NCI-H2081 (cell line): ENCODE measurements at places on chromosomes 13 and 19.

DNA sequence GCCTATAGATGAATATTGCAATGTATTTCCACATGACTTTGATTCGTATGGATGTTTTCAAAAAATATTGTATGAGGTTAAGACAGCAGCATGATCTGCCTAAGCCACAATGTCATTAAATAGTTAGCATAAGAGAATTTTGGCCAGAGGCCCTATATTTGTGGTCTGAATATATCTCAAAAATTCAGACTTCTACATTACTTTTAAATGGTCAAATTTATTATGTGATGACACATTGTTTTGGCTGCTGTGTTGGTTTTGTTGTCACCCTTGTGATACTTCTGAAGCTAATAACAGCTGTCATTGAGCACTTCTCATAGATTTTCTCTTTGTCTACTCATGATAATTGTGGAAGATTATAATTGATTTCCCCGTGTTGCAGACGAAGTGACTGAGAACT, 288.2 kb downstream of the MYO16 start:
- no peak for DNase-seq

DNA sequence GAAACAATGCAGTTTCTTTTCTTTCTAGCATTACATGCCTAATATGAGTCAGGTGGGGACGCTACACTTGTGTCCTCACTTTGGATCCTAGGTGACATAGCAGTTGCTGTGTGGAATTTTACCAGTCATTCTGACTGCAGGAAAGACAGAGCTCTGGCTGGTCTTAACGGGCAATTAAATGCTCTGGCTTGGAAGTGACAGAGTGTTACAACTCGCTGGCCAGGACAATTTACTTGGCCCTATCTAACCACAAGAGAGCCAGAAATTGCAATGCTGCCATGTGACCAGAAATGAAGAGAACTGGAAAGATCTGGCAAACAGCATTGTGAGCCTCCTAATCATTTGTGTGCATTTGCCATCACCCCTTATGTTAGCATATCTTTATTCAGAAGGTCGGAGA, 351.1 kb downstream of the DCT start:
- DNase-seq, result no peak

DNA sequence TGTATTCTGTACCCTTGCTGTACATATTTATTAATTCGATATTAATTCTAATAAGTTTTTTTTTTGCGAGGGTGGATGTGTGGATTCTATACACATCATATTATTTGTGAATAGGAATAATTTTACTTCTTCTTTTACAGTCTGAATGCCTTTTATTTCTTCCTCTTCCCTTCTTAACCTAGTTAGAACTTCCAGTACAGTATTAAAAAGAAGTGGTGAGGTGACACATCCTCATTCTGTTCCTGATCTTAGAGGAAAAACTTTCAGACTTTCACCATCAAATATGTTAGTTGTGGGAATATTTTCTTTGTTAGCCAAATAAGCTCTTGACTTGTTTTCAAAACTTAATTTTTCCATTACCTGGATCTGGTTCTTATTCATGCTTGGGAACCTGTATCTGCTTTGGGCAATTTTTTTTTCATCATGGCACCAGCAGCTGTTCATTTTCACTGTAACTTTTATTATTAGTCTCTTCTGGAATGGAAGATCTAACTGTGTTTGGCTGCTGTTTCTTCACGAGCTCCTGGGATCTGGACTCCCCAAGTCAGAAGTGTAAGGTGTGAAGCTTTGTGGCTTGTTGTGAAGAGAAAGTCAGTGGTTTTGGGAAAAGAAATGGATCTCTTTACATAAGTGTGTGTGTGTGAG, 33.1 kb downstream of the RGCC start:
- DNase-seq, result no peak

- DNase-seq, result no peak
These were observed 1322.0 kb downstream of the EFNB2 start for GRCh38 chr13:105213512-105213911.

- DNase-seq, result no peak
These were observed 15.1 kb upstream of the DACH1 start for GRCh38 chr13:71882120-71882519.

- no peak for DNase-seq
These were observed 1.1 kb downstream of the ZNF625 start for GRCh38 chr19:12155324-12155860.

DNA sequence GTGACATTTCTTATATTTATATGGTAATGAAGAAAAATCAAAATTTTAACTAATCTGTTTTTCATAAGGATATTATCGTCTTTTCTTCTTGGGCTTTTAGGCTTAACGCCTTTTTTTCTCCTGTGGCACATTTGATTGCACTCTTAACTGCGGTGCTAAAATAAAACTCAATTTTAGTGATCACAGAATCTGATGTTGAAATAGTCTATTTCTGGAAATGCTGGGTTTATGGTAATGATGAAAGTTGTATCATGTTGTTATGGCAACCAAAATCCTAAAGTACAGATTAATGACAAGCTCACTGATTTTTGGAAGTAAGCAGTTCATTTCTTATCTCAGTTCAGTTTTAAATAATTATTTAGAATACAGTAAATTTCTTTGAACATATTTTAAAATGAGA, 85.3 kb downstream of the COG6 start:
- DNase-seq, result no peak

GRCh38 chr13:97228850-97229521, 6.9 kb downstream of the MBNL2 start:
- no peak for DNase-seq

DNA sequence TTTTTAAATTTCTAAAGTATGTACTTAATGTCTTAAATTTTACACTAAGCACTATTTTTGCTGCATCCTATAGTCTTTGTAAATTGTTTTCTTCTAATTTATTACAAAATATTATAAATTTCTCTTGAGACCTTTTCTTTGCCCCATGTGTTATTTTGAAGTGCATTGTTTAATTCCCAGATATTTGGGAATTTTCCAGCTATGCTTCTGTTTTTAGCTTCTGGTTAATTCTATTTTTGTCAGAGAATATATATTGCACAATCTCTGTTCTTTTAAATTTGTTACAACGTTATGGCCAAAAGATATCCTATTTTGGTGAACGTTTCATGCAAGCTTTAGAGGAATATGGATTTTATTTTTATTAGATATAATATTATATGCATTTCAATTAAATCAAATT, 917.4 kb upstream of the MIR17HG start:
- no peak for DNase-seq

DNA sequence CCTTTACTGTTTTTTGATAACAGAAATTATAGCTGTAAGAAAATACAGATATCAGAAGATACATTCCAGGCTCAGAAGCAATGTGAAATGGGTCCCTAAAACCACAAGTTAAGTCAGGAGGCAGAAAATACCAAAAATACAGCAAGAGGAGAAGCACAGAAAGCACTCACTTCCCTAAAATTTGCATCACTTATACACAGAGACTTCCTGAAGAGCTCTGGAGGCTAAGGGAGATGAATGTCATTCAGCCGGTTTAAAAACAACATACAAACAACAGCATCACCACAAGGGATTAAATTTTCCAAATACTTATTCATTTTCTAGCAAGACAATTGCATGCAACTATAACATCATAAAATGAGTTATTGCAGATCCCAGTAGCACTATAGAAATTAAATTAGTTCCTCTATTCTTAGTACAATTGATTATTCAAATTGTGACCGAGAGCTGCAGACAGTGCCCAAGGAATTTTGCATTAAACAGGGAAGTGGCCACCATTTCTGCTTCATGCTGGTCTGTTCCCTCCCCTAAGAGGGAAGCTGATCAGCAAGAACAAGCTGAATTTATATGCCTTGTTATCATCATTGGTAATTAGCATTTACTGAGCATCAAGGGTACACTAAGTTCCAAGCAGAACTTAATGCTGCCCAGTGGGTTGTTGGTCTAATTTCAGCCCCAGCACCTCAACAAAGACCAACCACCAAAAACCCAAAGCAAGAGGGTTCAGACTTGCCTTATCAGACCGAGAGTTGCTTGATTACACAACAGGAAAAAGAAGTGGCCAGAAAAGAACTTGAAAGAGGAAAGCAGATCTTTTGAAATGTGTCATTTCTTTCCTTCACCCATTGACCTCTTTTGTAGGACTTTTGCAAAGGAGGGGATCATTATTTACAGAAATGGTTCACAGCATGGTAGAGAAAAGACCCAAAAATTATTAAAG, 140.7 kb downstream of the KCTD12 start:
- DNase-seq, result no peak

GRCh38 chr19:29273000-29273640, 60.2 kb upstream of the UQCRFS1 start:
- DNase-seq, result no peak

- DNase-seq, result no peak
These were observed 338.4 kb downstream of the PCDH17 start for GRCh38 chr13:57969951-57970350.

DNA sequence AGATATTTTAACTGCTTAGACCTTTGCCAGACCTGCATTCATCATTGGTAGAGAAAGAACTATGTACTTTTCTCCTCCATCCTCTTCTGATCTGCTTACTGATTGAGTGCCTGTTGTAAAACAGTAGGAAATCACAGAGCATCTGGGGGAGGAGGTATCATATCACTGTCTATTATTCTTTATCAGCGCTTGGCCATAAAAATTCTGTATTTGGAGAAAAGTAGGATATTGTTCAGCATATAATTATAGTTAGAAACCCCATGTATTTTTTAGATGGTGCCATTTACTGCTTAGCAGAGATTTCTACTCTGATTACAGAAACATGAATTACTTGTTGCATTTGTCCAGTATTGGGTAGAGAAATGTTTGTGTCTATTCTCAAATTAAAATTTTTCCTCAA, 62.4 kb downstream of the URI1 start:
- peak; percentile 3 for DNase-seq

GRCh38 chr13:95787356-95788099, 110.6 kb downstream of the DNAJC3 start:
- DNase-seq, result no peak

- DNase-seq, result no peak
These were observed 261.9 kb downstream of the KCNRG start for GRCh38 chr13:50277127-50277526.

DNA sequence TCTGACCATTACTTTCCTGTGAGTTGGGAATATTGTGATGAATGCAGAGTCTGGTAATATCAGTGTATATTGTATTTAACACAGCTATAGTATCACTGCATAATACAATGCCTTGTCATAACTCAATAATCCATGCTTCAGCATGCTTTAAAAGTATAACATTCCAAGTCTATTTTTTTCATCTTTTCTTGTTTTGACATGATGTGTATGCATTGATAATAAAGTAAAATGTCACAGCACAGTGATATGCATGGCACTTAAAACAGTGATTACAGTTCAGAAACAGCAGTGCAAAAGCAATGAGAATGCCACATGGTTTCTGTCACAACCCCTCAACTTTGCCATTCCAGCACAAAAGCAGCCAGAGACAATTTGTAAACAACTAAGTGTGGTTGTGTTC, 17.8 kb downstream of the KATNAL1 start:
- no peak for DNase-seq

DNA sequence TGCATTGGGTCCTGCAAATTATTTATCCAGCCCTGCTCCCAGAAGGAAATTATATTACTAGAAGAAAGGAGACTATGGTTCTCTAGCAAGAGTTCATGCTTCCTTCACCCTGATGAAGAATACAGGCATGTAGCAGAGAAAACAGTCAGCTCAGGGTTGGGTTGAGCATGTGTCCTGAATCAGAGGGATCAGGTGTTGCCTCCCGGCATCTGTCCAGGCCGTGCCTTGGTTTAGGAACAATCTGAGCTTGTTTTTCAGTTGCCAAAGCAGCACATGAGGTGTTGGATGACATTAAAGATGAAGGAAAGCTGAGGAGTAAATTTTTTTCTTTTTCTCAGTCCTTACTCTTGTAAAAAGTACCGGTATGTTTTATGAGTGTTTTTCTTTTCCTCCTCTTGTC, 62.0 kb downstream of the KL start:
- DNase-seq, result no peak

DNA sequence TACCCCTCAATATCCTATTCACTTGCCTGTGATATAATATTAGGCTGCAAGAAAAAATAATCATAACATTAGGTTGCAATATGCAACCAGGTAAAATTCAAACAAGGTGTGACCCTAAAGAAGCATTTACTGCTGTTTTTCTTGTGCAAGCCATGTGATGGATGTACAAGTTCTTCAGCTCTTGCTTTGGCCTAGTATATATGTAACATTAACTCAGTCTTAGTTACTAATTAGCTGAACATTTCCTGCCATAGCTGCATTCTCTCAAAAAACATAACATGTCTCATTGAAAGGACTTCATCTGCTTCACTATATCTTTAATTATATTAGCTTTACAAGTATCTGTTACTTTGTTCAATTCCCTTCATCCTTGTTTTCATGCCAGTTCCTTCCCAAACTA, 406.8 kb upstream of the HTR2A start:
- DNase-seq, result no peak

DNA sequence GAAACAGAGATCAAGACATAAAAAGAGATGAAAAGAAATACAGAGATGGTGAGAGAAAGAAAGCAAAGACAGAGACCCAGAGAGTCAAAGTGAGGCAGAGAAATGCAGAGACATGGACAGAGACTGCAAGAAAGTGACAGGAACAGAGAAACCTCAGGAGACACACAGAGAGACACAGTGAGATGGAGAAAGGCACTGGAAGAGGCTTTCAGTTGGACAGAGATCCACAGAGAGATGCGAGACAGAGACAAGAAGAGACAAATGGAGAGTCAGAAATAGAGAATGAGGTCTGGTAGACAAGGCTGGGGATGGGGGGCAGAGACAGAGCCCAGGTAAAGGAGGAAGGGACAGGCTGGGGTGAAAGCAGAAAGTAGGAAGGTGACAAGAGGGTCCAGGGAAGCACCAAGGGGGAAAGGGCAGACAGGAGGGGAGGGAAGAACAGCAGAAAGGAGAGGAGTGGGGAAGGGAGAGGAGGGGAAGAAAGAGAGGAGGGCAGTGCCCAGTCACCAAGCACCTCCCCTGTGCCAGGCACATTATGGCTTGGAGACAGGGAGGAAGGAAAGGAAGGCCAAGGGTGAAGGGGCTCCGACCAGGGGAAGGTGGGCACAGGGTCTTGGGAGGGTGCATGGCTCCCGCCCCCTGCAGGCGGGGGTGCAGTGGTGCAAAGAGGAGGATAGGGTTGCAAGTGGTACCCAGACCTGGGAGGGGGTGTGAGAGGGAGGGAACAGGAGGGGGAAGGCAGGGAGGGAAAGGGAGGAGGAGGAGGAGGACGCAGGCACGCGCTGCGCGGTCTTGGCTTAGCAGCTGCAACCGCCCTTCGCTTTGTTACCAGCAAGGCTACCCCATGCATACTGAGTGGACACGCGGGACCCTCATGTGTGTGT, 38.4 kb downstream of the DEDD2 start:
- no peak for DNase-seq

DNA sequence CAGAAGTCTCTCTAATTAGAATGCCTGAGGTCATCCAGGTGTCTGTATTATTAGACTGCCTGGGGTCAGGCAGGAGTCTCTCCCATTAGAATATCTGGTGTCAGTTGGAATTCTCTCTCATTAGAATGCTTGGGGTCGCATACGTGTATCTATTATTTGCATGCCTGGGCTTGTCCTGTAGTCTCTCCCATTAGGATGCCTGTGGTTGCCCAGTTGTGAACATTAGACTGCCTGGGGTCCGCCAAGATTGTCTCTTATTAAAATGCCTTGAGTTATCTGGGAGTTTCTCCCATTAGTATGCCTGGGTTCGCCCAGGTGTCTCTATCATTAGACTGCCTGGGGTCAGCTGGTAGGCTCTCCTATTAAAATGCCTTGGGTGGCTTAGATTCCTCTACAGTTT, 1494.7 kb downstream of the UQCRFS1 start:
- no peak for DNase-seq

- no peak for DNase-seq
These were observed 16.2 kb upstream of the MED4 start for GRCh38 chr13:48110931-48111721.
